ENCODE measurements at places on chromosomes 12 and 14.

DNA sequence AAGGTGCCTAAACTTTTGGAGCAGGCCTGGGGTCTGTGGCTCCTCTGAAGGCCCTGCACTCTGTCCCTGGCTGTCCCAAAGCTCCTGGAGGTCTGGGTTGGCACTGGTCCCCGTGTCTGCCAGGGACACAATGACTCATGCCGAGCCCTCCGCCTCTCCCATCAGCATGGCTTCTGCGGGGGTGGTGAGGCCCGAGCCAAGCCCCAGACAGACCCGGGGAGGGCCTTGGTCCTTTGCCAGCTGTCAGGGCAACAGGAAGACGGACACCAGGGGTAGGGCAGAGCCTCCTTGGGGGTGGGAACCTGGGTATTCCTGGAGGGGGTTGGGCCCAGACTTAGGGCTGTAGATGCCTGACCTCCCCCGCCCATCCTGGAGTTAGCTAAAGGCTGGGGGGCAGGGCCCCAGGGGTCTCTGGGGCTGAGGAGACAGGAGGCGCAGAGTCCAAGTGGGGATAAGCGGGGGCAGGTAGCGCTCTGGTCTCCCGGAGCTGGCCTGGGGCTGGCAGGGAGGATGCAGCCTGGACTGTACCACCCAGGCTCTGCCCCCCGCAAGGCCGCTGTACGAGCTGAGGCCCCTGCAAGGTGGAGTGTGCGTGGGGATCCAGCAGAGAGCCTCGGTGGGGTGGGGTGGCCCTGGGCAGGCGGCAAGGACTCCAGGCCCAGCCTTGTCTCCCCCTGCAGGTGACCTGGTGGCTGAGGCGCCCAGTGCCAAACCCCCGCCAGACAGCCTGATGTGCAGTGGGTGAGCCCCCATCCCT, 16.4 kb upstream of the PUS1 start:
- no peak for DNase-seq

- DNase-seq, result no peak
Measured at GRCh38 chr14:97233319-97233985, 436.3 kb downstream of the VRK1 start.

- peak; percentile 6 for DNase-seq
Measured at GRCh38 chr14:80212023-80212397, 706 bp upstream of the DIO2 start.

DNA sequence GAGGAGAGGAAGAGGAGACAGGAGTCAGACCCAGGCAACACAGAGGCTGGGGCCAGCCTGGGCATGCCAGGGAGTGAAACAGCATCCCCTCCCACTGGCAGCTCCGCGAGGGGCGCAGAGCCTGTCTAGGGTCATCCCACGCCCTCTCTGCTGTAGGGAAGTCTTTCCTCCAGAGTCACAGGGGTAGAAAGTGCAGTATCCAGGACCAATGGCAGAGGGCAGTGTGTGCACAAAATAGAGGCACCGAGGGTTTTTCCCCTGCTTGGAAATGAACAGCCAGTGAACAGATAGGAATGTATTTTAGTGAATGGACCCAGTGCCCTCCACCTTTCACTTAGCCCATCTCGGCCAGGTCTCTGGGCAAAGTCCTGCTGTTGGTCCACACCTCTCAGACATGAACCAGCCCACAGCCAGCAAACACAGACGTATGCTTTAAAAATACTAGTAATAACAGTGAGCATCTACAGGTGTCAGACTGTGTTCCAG, 9.4 kb upstream of the KRT74 start:
- DNase-seq, result peak; percentile 72

- no peak for DNase-seq
Measured at GRCh38 chr12:65203376-65203775, 34.0 kb downstream of the LEMD3 start.
